Stimulated activated CD4-positive, alpha-beta T cell treated with anti-CD3 and anti-CD28 coated beads, Interleukin-12 subunit alpha, Interleukin-12 subunit beta, amount 100 ng/mL, for 4 hours (primary cell): ENCODE measurements at places on chromosomes 7 and 10.

DNA sequence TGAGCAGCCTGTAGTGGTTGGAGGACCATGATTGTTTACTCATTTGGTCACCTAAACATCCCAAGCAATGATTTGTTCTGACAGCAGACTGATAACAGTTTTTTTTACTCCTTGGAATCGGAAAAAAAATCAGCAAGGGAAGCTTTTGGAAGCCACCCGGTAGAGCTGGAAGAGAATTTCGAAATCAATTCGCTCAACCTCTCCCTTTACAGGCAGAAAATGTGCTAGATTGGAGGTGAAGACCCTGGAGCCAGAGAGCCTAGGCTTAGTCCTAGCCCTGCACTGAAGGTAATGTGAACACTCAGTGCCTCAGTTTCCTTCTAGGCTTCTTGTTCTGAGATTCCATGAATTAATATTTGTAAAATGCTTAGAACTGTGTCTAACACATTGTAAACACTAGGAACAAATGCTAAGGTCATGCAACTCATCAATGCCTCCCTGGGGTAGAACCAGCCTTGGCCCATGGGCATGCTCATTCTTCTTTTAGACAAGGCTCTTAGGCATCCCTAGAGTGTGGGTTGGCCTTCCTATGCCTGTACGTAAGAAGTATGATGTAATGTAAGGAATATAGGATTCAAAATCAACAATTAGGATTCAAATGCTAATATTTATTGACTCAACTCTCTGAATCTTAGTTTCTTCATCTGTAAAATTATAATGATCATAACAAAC lies 52.7 kb downstream of the MET start:
- no peak for DNase-seq

GRCh38 chr7:51310131-51310583 lies 6.5 kb downstream of the COBL start:
- no peak for DNase-seq

DNA sequence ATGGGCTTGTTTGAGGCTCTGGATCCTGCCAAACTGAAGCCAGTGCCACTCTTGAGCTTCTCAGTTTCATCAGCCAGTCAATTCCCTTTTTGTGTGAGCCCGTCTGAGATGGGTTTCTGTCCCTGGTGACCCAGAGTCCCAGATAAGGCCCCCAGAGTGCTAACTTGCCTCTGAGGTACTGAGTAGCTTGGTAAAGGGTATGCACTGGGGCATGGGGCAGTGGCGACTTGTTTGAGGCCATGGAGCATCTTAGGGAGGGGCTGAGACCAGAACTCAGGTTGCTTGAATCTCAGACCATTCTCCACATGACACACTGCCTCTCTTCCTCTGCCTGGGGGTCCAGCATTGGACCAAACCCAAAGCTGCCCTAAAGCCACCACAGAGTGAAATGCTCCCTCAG lies 35.2 kb upstream of the NANOS1 start:
- no peak for DNase-seq

- DNase-seq = no peak
Observed at GRCh38 chr7:47847207-47847606, 101.1 kb downstream of the PKD1L1 start.

- no peak for DNase-seq
Observed at GRCh38 chr7:30238721-30239441, 45.5 kb upstream of the ZNRF2 start.

DNA sequence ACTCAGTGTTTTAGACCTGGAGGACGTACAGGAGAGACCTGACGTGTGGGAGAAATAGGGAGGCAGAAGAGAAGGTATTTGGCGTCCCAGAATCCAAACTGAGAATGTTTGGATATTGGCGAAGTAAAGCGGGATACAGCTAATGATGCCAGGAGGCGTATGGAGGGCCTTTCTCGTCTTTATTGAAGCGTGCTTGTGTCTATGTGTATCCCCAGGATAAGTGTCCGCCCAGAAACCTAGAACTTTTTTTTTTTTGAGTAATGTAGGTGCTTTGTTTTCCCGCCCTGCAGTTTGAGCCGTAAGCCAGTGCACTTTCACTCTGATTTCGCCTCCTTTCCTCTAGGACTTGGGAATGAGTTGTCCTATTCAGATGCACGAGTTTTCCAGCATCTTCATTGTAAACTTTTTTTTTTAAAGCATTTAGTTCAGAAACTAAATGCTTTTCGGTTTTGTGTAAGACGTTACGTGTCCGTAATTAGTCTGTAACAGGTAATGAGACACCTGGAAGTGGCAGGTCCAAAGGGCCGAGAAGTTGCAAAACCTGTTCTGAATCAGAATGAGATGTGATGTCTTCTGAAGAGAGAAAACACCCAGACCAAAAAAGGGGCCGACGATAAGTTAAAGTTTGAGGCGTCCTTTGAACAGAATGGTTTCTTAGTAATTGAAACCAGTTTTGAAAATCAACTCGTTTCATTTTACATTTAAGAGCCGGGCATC lies 746 bp downstream of the ARL5B start:
- no peak for DNase-seq
